Breast epithelium (tissue), 4 donors: ENCODE measurements at places on chromosomes 1 and 21. TPM values are rescaled to one million over a fixed set of nuclear protein-coding genes. Genes with fewer than 3 reads are reported as not detected.
A peak's percentile ranks its signal among the peaks of the same experiment; 100 is the strongest.

DNA sequence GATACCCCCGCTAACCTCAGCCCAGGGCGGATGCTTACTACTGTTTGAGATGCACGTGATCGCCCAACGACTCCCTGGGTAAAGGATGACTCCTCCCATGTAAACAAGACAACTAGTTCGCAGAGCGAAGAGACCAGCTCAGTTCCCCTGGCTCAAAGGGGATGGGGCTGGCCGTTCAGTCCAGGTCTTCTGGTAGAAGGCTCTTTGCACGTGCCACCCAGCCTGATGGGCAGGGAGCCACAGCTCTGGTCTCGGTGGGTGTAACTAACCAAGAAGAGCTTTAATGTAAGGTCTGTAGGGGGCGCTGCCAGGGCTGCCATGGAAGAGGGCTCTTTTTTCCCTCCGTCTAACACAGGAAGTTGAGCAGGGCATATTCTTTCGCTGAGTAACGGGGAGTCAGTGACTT is 49.4 kb upstream of the PARP1 start:
- DNase-seq: no peak
- H3K27ac ChIP-seq: no peak overlapping the region
- no peaks in the 10 kb centered on the region for H3K27me3 ChIP-seq

GRCh38 chr1:206839857-206840256 is 25.6 kb upstream of the IL20 start:
- H3K4me3 ChIP-seq: no peak overlapping the region
- H3K27ac ChIP-seq: no peak overlapping the region
- no peaks in the 10 kb centered on the region for H3K27me3 ChIP-seq
- no peak for DNase-seq
- no peaks in the 10 kb centered on the region for H3K4me1 ChIP-seq

DNA sequence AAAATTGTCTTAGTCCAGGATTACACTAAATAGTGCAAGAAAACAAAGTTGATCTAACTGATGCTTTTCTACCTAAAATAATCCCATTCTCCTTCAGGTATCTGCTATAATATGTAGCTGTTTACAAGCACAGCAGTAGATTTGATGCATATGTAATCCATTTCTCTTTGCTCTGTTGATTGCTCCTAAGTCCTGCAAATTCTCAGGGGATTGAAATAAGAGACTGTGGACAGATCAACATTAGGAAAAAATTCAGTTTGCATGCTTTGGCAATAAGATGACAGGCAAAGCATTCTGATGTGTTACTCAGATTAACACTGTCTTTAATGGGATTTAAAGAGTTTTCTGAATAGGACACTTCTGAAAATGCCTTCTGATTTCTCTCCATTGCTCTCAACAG is 34.7 kb downstream of the RNF11 start:
- no peak overlapping the region for H3K27ac ChIP-seq
- no peaks in the 10 kb centered on the region for H3K27me3 ChIP-seq
- H3K36me3 ChIP-seq: no peaks in the 10 kb centered on the region
- DNase-seq: no peak

- H3K4me3 ChIP-seq: no peak overlapping the region
- H3K4me1 ChIP-seq: no peaks in the 10 kb centered on the region
- H3K27ac ChIP-seq: no peak overlapping the region
These were observed 108.3 kb upstream of the CD34 start for GRCh38 chr1:208019257-208019656.

GRCh38 chr1:47189844-47190508 is at the start of gene PDZK1IP1:
PDZK1IP1 (minus strand) TSS chr1:47190036; CDS start chr1:47189932, 104 bp downstream.
- H3K27ac ChIP-seq: peak within 1 kb of the TSS; percentile 88
- peak; percentile 82 for DNase-seq
- peaks cover 7% of the 10 kb centered on the region for H3K4me1 ChIP-seq

- no peak overlapping the region for H3K27ac ChIP-seq
- H3K4me3 ChIP-seq: no peak overlapping the region
- no peak for DNase-seq
- H3K36me3 ChIP-seq: no peaks in the 10 kb centered on the region
These were observed 195.3 kb upstream of the APP start for GRCh38 chr21:26365849-26366248.

- peak overlapping the region; percentile 22 for H3K4me3 ChIP-seq
- H3K27me3 ChIP-seq: no peaks in the 10 kb centered on the region
- no peak for DNase-seq
- H3K27ac ChIP-seq: peak overlapping the region; percentile 61
These were observed 35.1 kb upstream of the EYA3 start for GRCh38 chr1:28123461-28123961.

DNA sequence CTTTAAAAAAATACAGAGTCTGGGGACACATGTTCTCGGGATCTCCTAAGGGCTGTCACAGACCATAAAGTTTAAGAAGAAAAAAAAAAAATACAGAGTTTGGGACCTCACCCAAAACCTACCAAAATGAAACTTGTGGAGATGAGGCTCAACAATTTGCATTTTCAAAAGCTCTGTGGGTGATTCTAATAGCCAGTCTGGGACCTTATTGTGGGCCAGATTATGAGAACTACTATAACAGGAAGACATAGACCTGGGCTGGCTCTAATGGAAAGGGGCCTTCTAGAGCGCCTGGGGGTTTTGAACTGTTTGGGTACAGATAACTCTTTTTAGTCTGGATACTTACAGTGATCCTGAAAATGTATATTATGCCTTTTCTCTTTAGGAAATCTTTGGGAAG is 69.1 kb downstream of the LAMC1 start:
- H3K4me3 ChIP-seq: no peak overlapping the region
- no peaks in the 10 kb centered on the region for H3K36me3 ChIP-seq
- no peaks in the 10 kb centered on the region for H3K27me3 ChIP-seq
- no peak overlapping the region for H3K27ac ChIP-seq
- H3K4me1 ChIP-seq: no peaks in the 10 kb centered on the region

- H3K36me3 ChIP-seq: no peaks in the 10 kb centered on the region
- no peak overlapping the region for H3K4me3 ChIP-seq
- no peaks in the 10 kb centered on the region for H3K27me3 ChIP-seq
- no peaks in the 10 kb centered on the region for H3K4me1 ChIP-seq
- DNase-seq: no peak
These were observed 2.7 kb downstream of the OR6F1 start for GRCh38 chr1:247713753-247714152.

DNA sequence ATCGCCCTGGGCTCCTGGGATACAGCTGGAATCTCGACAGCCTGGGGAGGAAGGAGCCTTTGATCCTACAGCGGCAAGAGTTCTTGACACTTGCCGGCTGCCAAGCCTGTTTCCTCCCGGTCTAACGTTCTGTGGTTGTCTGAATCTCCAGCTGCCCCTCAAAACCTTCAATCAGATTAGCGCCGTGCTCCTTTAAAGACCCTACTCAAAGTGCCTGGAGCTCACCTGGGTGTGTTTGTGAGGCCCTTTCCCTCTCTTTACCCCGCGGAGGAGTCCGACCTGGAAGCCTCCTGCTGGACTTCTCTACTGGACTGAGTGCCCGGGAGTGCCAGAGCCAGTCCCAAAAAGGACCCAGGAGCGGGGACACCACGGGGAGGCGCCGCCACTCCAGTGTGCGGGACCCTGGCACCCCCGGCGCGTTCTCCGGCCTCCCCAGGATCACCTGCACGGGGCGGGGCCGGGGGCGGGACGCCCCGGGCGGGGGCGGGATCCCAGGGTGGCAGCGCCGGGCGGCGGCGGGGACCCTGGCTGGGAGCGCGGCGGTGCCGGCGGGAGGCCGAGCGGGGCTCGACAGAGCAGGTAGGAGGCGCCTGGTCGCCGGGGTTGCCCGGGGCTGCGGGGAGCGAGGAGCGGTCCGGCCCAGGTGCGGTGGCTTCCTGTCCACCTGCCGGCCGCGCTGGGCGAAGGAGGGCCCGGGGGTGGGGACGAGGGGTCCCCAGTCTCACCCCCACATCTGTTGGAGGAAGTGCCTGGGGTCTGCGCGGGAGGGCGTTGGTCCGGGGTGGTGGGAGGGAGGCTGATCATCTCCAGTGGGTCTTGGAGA is at the start of gene NCMAP:
Gene NCMAP, plus strand, starts transcription at position 497 of the 823 bp plus-strand sequence. CDS start 39,344 bp downstream, outside the sequence.
- peak within 1 kb of the TSS; percentile 54 for H3K4me3 ChIP-seq
- DNase-seq: peak; percentile 50
- no peaks in the 10 kb centered on the region for H3K27me3 ChIP-seq
- H3K36me3 ChIP-seq: no peaks in the 10 kb centered on the region

CD247 gene
- 2.0 TPM for total RNA-seq

RCSD1 gene
- 11.5 TPM for total RNA-seq
